Activated naive CD8-positive, alpha-beta T cell treated with anti-CD3 and anti-CD28 coated beads, Interleukin-2, amount 50 U/mL, for 24 hours (primary cell): ENCODE measurements at places on chromosomes 5 and 9.

DNA sequence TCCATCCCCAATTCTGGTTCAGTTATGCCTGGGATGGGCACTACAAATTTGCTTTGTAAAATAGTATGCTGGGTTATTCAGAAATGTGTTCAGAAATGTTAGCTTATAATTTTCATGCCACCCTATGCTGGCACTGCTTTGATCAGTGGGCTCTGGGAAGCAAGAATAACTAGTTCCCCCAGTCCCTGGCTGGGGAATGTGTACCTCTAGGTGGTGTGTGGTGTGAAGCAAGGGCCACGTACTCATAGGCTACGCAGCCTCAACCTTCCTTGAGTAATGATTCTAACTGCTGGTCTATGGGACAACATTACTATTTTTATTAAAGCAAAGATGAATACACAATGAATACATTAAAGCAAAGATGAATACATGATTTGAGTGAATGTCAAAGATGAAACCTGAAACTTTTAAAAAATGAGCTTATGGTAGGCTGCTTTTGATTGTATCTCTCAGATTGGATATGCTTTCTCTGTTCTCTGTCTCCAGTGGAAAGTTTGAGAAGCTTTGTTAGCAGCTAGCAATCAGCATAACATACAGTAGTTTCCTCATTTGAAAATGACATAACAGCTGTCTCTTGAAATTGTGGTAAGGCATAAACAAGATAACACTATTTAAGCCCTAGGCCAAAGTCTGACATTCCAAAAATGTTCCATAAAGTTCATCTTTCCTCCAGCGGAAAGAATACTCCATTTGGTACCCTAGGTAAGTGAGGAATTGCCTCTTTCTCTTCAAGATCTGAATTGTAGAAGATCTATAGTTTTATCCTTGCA lies 174.7 kb upstream of the NFIB start:
- no peak for DNase-seq

- no peak for DNase-seq
These were observed 353.3 kb upstream of the CD180 start for GRCh38 chr5:67549947-67550346.

GRCh38 chr5:38451074-38451725 lies 105.2 kb downstream of the LIFR start:
- no peak for DNase-seq

GRCh38 chr9:116605060-116605459 lies 82.0 kb upstream of the TRIM32 start:
- DNase-seq = no peak

GRCh38 chr5:107705402-107706014 lies 34.8 kb upstream of the EFNA5 start:
- DNase-seq = no peak
